ENCODE measurements at places on chromosomes 2 and 18.

GRCh38 chr2:220585241-220585640, 957.8 kb downstream of the SLC4A3 start:
- no peak for DNase-seq

DNA sequence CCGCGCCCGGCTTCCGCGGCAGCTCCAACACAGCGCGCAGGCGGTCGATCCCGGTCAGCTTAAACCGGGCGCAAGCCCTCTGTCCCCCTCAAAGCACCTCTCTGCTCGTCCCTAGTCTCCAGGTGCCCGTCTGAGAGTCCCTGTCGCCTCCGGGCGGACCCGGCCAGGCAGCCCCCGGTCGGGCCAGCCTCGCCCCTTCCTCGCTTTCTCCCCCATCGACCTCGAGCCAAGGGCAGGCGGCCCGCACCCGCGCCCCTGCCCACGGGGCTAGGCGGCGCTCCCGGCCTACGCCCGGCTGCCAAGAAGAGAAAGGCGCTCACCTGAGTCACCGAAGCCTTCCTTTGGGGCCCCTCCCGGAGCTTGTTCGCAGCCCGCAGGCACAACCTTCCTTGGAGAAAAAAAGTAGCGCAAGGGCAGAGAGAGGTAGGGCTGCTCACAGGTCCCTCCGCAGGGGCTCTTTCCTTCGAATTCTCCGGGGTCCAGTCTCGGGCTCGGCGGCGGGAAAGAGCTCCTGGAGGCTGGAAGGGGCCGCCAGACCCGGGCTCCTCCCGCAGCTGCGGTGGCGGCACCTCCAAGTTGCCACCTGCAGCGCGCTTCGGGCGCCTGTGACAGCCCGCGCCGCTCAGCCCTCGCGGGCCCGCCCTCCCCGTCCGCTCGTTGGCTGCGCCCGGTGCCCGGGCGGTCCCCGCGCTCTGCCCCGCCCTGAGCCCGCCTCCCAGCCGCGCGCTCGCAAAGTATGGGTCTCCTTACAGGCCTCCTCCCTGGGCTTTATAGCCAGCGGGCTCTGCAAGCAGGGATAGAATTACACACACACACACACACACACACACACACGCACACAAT, 86.5 kb upstream of the EPB41L3 start:
- DNase-seq: no peak

GRCh38 chr18:48569915-48570264, 31.1 kb downstream of the CTIF start:
- DNase-seq: no peak

- DNase-seq: no peak
These were observed 37.8 kb downstream of the CYP26B1 start for GRCh38 chr2:72109904-72110303.

DNA sequence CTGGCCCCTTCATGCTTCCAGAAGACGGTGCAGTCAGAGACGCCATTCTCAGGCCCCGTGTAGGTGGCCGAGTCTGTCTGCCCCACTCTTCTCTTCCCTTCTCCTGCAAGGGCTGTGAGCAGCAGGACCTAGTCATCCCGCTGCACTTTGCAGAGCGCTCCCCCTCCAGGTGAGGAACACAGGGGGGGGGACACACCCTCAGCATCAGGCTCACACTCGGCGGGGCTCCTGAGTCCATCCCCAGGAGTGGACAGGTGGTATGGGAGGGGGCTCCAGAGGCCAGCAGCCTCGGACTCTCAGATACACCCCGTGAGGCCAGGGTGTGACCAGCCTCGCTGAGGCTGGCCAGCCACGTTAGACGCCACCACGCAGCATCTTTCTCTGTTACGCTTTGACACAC, 460.5 kb upstream of the MYT1L start:
- no peak for DNase-seq

- no peak for DNase-seq
These were observed 1.2 kb downstream of the FN1 start for GRCh38 chr2:215434447-215435279.

GRCh38 chr18:62850619-62851306, 135.4 kb downstream of the PHLPP1 start:
- no peak for DNase-seq

DNA sequence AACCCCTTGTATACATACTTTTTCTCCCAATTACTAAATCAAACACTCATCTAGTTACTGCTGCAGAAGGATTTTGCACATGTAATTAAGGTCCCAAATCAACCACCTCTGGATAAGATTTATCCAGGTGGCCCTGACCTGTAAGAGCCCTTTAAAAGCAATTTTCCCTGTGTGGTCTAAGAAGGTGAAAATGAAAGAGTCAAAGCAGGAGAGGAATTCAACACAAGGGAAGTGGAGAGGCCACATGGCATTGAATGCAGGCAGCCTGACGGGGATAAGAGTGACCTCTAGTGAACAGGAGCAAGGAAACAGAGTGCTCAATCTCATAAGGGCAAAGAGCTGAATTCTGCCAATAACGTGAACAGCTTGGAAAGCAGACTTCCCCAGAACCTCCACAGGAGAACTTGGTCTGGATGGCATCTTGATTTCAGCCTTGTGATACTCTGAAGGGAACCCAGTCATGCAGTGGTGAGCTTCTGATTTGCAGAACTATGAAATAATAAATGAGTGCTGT, 27.2 kb downstream of the PPP3R1 start:
- DNase-seq: no peak

GRCh38 chr2:227325839-227326195, 766 bp downstream of the MFF start:
- DNase-seq: no peak

- DNase-seq: no peak
These were observed 71.3 kb downstream of the FMNL2 start for GRCh38 chr2:152406119-152406835.

DNA sequence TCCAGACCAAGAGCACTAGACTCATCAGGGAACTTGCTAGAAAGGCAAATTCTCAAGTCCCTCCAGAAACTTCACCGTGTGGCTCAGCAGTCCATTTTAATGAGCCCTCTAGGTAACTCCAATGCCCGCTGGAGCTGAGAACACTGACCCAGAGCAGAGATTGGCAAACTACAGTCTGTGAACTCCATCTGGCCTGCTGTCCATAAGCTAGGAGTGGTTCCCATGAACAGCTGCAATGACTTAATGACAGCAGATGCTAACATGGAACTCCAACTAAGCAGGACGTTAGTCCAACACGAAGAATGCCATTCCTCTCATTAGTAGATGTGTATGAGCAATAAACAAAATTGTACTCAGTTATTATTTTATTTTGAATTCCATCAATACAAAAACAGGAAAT, 371.9 kb downstream of the STK39 start:
- no peak for DNase-seq

DNA sequence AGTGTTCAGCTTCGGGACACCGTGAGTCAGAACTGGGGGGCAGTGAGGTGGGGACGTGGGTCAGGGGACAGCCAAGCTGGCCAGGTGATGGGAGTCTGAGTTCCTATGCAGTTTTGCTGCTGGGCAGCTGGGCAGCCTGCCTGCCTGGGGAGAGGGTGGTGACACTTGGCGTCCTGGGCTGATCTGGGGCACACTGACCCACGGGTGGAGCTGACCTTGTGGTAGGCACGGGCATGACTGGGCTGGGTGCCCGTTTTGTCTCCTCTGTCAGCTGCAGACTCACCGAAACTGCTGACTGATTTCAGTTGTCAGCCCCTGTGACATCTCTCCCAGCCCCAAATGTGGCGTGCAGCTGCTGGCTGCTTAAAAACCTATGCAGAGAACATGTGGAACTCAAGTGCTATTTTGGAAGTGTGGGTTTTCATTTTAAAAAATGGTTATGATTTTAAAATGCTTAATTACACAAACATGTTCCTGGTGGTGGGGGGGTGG, 32.6 kb upstream of the E2F6 start:
- no peak for DNase-seq

DNA sequence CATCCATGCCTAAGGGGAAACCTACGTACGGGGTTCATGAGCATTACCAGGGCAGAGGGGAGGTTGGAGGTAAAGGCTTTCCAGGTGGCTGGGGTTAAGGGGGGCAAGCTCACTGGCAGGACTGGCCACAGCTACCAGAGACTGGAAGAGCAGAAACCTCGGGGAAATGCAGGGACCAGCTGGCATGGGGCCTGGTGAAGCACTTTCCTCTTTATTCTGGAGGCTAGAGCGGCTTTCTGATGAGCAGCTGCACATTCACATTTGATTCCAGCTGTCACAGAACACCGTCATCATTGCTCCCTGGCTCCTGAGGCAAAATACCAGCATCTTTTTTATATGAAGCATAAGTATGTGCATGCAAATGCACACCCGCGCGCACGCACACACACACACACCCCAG, 28.7 kb upstream of the LRRC30 start:
- no peak for DNase-seq

DNA sequence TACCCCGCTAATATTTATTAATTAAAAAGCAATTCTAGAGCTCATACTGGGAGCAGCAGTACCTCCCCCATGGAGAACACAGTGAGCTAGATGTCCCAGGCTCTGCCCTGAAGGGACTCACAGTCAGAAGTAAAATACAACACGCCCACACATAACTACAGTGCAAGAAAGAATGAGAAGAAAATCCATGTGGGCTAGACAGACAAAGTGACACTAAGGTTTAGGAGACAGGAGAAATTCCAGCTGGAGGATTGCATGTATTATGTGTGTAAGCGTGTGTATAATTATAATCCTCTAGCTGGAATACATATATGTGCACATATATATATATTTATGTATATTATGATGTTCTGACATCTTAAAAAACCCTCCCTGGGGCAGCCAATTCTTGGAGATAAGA, 15.7 kb downstream of the SOWAHC start:
- DNase-seq: no peak

GRCh38 chr2:43333656-43334144, 107.3 kb upstream of the ZFP36L2 start:
- DNase-seq: no peak

DNA sequence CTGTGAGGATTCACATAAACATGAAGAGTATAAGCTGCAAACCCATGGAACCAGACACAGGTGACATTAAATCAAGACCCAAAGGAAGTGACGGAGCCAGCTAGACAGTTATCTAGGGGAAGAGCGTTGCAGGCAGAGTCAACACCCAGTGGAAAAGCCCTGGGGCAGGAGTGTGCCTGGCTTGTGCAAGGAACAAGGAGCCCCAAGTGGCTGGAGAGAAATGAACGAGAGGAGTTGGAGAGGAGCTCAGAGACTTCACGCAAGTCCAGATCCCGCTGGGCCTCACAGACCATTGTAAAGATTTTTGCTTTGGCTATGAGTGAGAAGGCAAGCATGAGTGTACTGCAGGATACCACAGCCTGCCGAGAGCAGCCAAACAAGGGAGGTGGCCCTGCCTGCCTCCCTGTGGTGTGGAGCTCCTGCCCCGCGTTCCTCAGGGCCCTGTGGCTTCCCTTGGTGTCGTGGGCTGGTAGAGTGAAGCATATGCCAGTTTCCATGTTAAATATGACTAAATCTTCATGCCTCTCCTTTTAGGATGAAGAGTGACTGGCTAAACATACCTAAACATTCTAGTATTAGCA, 88.2 kb downstream of the SP3 start:
- no peak for DNase-seq

DNA sequence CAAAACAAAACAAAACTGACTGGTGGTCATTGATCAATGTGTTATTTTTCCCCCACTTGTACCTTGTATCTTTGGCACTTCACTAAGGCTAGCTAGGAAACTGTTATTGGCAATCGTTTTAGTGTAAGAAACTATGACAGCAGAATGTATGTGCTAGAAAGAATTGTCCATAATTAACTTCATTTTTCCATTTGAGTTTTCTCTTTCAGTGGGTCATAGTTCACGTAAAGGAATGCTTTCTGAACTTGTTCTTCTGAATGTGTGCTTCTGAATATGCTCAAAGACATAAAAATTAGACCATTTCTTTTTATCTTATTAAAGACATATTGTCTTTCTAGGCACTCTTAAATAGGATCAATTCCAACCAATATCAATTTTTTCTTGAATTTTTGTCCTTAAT, 132.2 kb downstream of the ASXL3 start:
- DNase-seq: no peak

GRCh38 chr2:237060534-237061312, 25.0 kb upstream of the COPS8 start:
- no peak for DNase-seq
